Germinal center (tissue), 1 donor: ENCODE measurements at places on chromosomes 2 and 18.
A peak's percentile ranks its signal among the peaks of the same experiment; 100 is the strongest.

DNA sequence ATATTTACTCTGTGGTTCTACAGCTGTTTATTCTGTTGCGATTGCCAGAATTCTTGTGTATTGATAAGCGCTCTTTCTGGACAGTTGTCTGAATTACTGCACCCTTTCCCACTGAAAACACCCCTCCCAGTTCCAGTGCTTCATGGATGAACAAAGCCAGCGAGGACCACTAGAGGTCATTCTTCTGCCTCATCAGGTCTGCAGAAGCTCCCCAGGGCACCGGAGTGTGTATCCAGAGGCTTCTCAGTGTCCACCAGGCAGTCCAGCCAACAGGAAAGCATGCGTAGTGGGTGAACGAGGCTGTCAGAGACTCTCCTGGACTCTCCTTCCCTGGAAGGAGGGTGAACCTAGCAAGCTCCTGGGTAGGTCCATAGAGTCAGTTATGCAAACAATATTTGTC lies 40.6 kb upstream of the INHBB start:
- DNase-seq, result no peak

DNA sequence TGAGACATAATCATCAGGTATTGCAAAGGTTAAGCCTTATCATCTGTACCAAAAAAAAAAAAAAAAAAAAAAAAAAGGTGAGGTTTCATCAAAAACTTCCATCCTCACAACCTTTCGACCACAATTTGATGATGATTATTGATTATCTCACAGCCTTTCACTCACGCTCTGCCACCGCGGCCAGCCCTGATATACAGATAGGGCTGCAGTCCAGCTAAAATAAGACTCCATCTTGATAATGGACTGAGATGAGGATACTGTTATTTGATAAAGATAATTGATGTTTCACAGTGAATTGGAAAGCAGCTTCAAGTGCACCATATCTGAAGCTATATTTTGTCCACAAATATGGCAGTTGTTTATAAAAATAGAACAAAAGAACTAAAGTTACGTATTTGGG lies 159.7 kb upstream of the BOD1L2 start:
- no peak for DNase-seq

DNA sequence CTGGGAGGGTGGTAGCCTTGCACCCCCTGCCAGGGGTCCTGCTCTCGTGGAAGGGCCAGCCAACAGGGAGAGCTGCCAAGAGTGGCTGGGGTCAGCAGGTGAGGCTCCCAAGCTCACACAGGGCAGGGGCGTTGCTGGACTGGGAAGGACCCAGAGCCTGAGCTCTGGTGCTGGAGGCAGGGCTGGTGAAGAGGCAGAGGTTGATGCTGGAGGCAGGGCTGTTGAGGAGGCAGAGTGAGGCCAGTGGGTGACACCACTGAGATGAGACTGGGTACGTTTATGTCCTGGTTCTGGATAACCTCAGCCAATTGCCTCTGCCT lies 7.0 kb downstream of the ADRA2B start:
- DNase-seq, result no peak

- no peak for DNase-seq
These were observed 36.8 kb downstream of the CPS1 start for GRCh38 chr2:210593166-210593565.

DNA sequence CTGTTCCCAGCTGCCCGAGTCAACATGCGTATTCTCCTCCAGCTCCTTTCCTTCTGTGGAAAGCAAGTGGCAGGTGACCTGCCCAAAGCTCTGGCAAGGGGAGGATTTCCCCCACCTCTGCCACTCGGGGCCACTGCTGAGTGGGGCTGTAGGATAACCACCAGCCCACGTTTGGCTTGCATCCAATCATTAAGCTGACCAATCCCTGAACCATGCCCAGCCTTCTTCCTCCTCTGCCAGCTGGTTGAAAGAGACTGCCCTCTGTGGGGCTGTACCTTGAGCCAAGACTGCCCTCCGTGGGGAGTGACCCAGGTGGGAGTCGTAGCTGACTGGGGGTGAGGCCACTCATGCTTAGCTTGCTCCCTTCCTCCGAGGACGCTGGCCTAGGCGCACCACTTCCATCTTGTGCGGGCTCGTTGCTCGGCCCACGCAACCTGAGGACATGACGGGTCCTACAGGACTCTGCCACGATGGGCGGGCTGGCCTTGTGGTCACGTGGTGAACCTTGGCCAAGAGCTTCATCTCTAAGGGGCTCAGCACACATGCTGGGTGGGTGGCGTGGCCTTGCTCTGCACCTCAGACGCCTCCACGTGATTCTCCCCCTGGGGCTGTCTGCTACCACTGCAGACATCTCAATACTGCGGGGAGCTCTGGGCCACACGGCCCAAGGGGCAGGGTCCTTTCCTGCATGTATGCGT lies 112.1 kb downstream of the NDUFA10 start:
- DNase-seq, result no peak

GRCh38 chr2:157327200-157327599 lies 1.6 kb upstream of the ERMN start:
- DNase-seq, result no peak

DNA sequence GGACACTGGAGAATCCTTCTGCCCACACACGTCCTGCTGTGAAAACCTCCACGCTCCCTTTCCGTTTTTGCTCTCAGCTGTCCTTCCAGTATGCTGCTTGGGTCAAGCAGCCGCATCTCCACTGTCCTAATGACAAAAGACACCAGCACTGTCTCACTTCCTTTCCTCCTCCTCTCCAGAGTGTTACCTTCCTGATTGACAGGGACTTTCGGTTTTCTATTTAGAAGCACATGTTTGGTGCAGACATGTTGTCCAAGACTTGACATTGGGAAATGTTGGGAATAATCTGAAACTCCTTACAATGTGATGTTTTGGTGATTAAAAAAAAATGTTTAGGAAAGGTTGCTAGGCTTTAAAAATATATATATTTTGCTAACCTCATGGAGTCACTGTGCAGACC lies 226.6 kb downstream of the FAM210A start:
- DNase-seq, result no peak

- DNase-seq, result no peak
These were observed 78.8 kb upstream of the ITGB6 start for GRCh38 chr2:160278879-160279177.

- no peak for DNase-seq
These were observed 93.4 kb downstream of the SLC25A12 start for GRCh38 chr2:171800639-171801038.

- DNase-seq, result no peak
These were observed 12.9 kb upstream of the IKZF2 start for GRCh38 chr2:213164263-213164662.

- no peak for DNase-seq
These were observed 17.4 kb downstream of the DYNC2LI1 start for GRCh38 chr2:43791035-43791765.

GRCh38 chr2:118737684-118738083 lies 109.8 kb downstream of the EN1 start:
- DNase-seq, result no peak

- no peak for DNase-seq
These were observed 73.9 kb downstream of the VSNL1 start for GRCh38 chr2:17614174-17614930.

DNA sequence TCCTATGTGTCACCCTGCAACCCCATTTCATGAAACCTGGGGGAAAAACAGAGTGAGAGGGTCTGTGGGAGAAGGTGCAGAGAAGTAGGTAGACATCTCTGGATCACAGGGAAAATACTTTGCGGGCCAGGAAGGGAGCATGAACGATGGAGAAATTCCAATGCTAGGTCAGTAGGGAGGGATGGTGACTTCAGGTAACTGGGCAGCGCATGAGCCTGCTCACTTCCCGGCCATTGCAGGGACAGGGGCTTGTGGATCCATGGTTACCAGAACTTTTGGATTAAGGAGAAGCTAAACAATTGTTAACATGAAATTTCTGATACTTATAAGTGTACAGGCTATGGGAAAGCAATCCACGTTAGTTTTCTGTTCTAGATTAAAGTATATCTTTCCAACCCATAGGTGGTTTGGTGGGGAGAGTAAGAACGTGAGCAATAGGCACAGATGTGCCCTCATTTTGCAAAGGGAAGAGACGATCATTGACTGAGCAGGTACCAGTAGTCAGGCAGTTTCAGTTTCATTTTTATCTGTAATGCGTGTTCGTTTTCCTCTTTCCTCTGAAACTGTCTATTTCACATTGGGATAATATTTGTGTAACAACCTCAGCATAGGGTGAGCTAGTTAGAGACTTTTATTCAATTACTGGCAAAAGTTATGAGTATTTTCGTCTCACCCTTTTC lies 65.0 kb downstream of the NYAP2 start:
- DNase-seq, result peak; percentile 9

- no peak for DNase-seq
These were observed 76.1 kb downstream of the THADA start for GRCh38 chr2:43519643-43520221.

DNA sequence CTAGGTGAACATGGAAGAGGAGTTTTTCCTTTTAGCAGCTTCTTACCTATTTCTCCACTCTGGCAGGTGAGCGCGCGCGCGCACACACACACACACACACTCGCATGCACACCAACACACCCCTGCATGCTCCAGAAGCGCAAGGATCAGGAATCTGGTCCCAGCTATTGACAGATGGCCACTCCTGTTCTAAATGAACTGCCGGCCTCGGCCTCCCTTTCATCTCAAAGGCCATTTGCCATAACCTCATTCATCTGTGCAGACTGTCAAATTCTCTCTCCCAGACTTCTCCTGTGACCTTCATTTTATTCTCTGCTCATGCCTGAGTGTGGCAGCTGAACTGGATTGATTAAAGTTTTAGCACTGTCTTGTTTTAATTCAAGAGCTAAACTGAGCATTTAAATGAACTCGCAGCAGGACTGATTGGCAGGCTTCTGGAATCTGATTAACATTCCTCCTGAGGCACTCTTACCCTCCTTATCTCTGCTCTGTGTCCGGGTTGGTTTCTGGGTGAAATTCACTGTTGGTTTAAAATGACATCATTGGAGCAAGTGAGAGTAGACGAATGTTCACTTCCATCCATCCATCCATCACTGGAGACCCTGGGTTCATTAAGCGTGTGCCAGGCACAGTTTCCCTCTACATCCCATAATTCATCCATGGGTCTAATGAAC lies 58.8 kb downstream of the FECH start:
- DNase-seq, result no peak

- DNase-seq, result no peak
These were observed 20.8 kb upstream of the ADAM23 start for GRCh38 chr2:206422493-206422892.

- DNase-seq, result no peak
These were observed 19.2 kb upstream of the SLC14A2 start for GRCh38 chr18:45596036-45596435.

DNA sequence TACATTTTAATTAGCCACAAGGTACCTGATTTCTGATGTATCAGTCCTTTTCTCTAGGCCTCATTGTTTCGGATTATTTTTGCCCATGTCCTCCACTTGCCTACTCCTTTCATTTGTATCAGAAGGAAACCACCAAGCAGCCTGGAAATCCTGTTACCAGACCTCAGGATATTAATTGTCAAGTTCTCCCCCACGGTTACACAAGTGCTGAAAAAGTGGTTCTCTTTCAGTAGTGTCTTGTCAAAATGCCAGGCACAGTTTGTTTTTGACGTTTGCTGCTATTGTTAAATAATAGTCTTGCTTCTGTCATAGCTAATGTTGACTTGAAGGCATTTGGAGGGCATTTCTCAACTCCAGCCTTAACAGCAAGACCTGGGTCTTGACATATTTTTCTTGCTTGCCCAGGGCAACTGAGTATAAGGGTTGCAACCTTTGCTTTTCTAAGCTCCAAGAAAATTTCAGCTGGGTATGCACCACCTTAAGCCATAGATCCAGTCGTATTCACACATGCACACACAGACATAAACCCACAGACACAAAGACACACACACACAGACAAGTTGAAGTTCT lies 31.0 kb downstream of the INSIG2 start:
- DNase-seq, result no peak

- no peak for DNase-seq
These were observed 42.2 kb downstream of the BIN1 start for GRCh38 chr2:127064642-127065250.

GRCh38 chr2:71285706-71286105 lies 45.9 kb upstream of the ZNF638 start:
- DNase-seq, result no peak

DNA sequence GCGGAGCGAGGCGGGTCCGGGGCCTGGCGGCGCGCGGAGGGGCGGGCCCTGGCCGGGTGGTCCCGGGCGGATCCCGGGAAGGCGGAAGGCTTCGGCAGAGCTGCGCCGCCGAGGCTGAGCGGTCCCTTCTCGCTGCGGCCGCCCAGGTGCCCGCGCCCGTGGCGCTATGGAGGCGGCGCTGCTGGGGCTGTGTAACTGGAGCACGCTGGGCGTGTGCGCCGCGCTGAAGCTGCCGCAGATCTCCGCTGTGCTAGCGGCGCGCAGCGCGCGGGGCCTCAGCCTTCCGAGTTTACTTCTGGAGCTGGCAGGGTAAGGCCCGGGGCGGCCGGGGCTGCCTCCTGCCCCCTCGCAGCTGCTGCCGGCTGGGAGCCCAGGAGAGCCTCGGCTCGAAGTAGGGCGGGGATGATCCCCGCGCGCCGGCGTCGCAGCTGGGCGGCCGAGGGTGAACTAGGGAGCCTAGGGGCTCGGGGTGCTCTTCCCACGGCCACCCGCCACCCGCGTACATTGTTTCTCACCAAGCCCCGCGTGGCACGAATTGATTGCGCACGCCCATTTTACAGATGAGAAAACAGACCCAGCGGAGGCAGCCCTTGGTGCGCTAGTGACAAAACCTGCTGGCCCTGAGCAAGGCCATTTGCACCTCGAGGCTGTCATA lies at the start of gene SLC66A3:
SLC66A3 (plus strand) TSS at position 87 of the 655 bp plus-strand sequence; CDS start at position 167, 80 bp downstream.
- DNase-seq, result no peak

DNA sequence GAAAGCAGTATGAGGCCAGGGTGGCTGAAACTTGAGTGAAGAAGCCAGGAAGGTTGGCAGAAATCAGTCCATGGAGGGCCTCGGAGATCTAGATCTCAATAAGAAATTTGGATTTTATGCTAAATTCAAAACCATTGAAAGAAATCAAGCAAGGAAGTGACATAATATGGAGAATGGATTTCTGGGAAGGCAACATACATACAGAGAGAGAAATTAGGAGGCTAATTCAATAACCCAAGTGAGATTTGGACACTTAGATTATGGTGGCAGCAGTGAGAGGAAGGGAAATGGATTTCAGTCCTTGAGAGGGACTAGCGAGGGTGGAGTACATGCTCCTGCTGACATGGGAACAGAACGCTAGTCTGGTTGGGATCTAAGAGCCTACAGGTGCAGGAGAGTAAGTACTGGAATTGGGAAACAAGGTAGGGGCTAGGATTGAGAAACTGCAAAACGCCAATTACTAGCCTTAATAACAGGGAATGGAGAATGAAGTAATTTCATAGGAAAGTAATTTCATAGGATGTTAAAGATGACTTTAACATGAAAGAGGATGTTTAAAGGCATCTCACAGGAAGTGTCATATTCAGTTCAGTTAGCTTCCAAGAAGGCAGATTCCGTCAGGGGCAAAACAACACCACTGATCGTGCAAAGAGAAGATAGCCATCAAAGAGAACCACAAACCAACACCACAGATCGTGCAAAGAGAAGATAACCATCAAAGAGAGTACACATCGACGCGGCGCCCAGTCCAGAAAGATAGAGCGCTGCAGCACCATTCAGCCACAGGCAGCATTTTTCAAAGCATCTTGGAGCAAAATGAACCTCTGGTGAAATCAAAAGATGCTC lies 27.2 kb downstream of the CDKL4 start:
- no peak for DNase-seq
